CD4-positive, alpha-beta T cell treated with Interleukin-6 at 100 ng/mL for 8 hours (primary cell): ENCODE measurements at places on chromosomes 6 and 20.

- DNase-seq, result no peak
Measured at GRCh38 chr6:98047164-98047563, 764.1 kb upstream of the MMS22L start.

GRCh38 chr6:45504947-45505346 lies 127.2 kb upstream of the SUPT3H start:
- no peak for DNase-seq

- DNase-seq, result no peak
Measured at GRCh38 chr6:3405679-3406078, 51.2 kb downstream of the SLC22A23 start.

DNA sequence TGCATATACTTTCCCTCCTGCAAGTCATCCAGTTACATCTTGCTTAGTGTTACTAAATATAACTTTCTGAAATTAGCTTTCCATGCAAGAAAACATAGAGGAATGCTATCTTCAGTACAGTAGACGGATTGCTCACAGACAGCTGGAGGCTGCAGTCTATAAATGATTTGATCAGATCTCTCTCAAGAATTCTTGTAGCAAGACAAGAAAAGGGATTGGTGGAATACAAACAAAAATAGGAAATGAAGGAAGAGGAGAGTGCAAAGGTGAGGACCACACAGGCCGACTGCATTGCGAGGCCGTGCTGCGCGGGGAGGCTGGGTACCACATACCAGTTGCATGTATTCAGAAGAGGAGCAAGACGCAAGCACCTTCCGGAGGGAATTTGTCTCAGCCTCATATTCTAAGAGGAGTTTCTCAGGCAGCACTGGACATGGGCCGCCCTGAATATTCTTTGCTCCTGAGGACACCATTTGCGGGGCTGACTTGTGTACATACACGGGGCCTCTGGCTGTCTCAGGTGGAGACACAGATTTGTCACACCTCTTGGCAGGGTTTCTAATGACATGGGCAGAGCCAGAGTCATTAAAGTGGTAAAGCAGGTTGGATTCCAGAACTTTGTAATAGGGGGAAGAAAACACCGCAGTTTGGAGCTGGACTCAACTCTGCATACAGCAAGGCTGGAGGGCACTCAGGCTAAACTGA lies 22.7 kb upstream of the KIF25 start:
- no peak for DNase-seq

- no peak for DNase-seq
Measured at GRCh38 chr6:6713657-6714056, 125.1 kb downstream of the LY86 start.

GRCh38 chr6:34150766-34151165 lies 4.9 kb upstream of the GRM4 start:
- DNase-seq, result no peak

DNA sequence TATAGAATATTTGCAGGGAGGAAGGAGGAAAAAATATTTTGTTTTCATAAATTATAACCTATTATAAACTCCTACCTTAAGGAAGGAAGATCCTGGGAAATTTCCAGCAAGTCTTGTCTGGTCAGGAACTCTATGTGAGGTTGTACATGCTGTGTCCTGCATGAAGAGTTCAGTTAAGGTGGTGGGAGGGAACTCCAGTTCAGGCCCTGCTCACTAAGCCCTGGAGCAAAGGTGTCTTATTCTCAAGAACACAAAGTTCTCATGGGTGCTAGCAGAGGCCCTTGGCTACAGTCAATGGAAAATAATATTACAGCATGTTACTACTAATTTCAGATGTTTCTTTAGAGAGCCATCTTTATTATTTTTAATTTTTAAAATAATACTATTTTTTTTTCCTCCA lies 3.8 kb upstream of the OGFRL1 start:
- DNase-seq, result no peak

DNA sequence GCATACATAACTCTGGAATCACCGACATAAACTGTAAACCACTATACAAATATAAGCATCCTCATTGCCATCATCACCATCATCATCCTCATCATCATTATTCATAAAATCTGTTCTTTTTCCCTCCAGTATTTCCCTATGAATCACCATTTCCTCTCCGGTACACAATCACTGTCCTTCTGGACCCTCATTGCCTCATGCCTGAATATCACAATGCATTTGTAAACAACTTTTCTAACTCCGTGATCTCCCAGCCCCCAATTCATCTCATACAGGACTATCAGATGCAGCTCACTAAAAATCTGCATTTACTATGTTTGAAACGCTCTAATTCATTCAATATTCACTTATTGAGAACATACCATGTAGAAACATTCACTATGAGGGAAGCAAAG lies 339.7 kb downstream of the TBC1D32 start:
- no peak for DNase-seq

- no peak for DNase-seq
Measured at GRCh38 chr20:56929606-56930005, 300.5 kb downstream of the TFAP2C start.

DNA sequence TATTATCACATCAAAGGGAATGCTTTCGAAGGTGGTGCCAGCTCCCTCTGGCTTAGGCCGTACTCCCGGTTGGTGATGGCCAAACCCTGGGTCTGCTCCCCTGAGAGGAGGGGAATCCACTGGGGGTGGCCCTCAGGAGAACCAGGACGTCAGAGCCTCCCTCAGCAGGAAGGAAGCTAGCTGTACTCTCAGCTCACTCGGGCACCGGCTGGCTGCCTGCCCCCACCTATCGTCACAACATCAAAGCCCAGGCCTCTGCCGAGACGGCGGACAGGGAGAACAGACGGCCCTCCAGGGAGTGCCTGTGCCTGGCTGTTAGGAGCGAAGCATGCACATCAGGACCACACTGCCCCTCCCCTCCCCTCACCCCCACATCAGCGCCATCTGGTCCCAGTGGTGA lies 9.2 kb upstream of the PGC start:
- DNase-seq, result no peak

- no peak for DNase-seq
Measured at GRCh38 chr20:23646106-23646873, 8.5 kb upstream of the CST3 start.

DNA sequence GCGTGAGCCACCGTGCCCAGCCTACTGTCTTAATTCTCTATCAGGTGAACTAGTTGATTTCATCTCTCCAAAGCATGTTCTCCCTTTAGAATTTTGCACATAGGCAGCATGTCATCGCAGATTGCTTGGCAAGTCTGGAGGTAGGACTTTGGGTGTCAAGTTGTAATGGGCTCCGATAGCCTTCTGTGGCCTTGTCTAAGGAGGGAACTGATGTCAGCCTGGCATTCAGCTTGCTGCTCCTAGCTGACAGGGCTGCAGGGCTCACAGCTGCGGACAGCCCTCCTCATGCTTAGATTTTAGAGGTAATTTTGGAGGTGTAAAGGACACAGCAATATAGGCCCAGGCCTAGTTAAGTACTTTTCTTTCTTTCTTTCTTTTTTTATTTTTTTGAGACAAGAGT lies 11.3 kb downstream of the CHMP4B start:
- DNase-seq, result no peak
